Kidney (tissue), 22 donors: ENCODE measurements at places on chromosomes 12 and 14.

GRCh38 chr14:65128096-65128495, 25.8 kb upstream of the MAX start:
- no peak for DNase-seq

- no peak for DNase-seq
These were observed 6.2 kb downstream of the KRT77 start for GRCh38 chr12:52697058-52697582.

- no peak for DNase-seq
These were observed 95.0 kb downstream of the MED13L start for GRCh38 chr12:116182359-116183063.

GRCh38 chr12:51886021-51886710, 1.7 kb upstream of the ANKRD33 start:
- DNase-seq: peak; percentile 91

- DNase-seq: peak; percentile 94
These were observed 6.0 kb downstream of the ZNF219 start for GRCh38 chr14:21092273-21093011.

DNA sequence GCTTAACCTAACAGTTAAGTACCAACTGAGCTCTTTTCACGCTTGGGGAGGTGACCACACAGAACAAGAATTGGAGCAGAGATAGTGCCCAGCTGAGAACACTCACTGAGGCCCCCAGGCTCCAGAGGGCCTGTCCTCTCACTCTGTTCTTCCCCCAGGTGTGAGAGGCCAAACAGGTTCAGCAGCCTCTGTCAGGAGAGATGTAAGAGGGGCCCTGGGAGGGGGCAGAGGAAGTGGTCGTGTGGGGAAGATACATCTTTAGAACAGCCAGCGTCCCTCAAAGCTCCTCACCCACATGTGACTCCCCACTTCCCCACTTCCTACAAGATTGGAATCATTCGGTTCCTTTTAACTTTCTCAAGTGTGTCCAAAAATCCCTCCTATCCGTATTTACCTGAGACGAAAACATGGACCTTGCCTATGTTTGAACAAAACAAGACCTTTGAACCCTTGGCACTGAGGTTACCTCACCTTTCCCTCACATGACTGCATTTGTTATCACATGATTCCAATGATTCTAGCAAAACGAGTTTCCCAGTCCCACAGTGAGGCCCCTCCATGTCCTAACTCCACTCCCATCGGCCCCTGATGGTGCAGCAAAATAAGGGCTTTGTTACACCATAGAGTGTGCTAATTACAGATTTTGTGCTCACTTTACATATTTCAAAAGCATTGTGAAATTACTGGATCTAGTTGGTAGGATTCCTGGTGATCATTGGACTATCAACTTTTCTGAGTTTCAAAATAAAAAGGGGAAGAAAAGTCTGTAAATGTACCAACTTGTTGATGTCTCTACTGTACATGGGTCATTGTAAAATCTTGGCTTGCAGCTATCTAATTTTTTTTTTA, 40.0 kb upstream of the PAPOLA start:
- no peak for DNase-seq

DNA sequence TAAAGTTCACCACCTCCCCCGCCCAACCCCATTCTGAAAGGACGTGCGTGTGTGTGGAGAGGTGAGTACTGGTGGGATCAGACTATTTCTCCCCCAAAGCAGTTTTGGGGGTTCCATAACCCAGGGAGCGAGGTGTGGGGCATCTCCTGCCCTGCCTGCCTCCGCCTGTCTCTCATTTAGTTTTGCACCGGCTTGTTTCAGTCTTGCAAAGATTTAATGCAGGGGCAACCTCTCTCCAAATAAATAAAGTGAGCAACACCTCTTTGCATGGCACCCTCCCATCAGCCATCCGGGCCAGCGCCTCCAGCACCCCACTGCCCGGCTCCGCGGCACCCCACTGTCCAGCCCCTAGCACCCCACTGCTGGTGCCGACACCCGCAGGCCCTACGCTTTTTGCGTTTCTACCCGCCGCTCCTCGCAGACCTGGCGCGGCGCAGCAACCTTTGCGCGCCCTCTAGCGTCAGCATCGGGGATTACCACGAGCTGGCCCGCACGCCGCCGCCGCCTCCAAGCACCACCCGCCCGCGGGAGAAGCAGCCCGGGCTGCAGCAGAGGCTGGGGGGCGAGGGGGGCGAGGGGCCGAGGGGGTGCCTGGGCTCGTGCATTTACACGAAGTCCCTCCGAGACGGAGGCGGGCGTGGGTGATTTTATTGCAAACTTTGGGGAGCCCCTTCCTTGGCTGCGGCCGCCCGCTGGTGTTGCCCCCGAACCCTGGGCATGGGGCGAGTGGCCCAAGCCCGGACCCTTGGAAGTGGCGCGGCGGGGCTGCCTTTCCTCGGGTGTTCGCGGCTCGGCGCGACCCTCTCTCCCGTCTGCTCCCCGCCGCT, 55.8 kb upstream of the VRK1 start:
- DNase-seq: peak; percentile 77

DNA sequence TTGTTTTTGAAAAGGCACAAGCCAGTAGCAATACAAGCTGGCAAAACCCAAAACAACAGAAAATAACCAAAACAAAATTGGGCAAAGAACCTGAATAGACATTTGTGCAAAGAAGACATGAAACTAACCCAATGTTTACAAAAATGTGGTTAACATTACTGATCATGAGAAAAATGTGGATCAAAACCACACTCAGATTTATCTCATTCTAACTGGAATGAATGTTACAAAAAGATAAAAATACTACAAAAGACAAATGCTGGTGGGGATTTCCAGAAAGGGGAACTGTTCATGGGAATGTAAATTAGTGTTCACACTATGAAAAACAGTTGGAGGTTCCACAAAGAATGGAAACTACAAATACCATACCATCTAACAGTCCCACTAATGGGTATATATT, 26.6 kb downstream of the ASCL4 start:
- DNase-seq: no peak

DNA sequence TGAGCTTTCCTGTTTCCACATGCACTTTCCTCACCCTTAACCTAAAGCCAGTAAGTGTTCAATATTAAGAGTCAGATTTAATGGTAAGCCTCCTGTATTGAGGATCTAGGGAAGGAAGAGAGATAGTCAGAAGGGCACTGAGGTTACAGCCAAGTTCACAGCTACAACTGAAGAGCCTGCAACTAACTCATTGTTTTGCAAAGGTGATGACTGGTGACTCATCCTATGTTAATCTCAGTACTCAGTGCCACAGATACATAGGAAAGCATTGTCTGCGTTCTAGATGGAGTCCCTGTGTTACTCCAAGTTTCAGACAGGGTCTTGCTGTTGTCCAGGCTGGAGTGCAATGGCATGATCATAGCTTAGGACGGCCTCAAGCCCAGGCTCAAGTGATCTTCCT, 157.0 kb upstream of the RBM19 start:
- DNase-seq: no peak

GRCh38 chr12:120845696-120846095, 58.5 kb downstream of the SPPL3 start:
- no peak for DNase-seq

- peak; percentile 91 for DNase-seq
These were observed 92.7 kb downstream of the LRRC74A start for GRCh38 chr14:76918782-76919394.

DNA sequence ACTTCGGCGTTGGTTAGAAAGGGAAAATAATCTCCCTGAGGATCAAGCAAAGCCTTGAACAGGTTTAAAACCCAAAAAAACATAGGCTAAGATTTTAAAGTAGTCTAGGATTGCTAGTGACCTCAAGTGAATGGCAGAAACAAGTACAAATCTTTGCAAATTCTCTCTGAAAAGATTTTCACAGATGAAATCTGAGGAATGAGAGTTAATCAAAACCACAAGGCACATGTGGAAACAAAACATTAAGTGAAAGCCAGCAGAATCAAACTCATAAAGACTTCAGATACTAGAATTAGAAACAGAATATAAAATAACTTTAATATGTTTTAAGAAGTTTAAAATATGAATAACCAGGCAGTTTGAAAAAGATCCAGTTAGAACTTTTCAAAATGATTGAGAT, 52.2 kb upstream of the CFL2 start:
- DNase-seq: no peak

GRCh38 chr12:132014092-132014914, 64.6 kb downstream of the EP400 start:
- peak; percentile 4 for DNase-seq
